ENCODE measurements at places on chromosomes 5 and 9.

DNA sequence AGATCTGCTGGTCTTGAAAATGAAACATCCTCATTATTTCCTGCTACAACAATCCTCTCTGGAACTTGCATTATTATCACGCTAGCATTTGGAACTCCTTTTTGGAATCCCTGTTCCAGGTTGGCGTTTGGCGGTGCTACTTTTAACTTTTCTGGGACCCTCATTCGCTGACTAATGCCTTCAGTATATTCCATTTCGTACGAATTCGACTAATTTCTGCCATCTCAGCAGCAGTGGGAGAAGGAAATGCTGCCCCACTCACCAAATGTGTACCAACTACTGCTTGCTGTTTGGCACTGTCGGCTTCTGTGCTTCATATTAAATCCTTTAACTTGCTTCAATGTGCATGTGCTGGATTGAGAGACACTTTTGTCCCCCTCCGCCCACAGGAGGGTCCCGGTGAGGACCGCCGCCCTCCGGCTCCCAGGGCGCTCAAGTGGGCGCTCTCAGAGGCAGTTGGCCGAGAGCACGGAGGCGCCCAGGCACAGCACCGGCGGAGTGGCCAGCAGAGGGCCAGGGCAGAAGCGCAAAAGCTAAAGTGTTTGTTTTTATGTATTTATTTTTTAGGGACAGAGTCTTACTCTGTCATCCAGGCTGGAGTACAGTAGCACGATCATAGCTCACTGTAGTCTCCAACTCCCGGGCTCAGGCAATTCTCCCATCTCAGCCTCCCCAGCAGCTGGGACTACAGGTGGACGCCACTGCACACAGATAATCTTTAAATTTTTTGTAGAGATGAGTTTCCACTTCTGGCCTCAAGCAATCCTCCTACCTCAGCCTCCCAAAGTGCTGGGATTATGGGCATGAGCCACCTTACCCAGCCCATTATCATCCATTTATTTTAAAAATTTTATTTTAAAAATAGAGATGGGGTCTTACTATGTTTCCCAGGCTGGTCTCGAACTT lies 11.9 kb downstream of the PDE6A start:
- no peak for DNase-seq

DNA sequence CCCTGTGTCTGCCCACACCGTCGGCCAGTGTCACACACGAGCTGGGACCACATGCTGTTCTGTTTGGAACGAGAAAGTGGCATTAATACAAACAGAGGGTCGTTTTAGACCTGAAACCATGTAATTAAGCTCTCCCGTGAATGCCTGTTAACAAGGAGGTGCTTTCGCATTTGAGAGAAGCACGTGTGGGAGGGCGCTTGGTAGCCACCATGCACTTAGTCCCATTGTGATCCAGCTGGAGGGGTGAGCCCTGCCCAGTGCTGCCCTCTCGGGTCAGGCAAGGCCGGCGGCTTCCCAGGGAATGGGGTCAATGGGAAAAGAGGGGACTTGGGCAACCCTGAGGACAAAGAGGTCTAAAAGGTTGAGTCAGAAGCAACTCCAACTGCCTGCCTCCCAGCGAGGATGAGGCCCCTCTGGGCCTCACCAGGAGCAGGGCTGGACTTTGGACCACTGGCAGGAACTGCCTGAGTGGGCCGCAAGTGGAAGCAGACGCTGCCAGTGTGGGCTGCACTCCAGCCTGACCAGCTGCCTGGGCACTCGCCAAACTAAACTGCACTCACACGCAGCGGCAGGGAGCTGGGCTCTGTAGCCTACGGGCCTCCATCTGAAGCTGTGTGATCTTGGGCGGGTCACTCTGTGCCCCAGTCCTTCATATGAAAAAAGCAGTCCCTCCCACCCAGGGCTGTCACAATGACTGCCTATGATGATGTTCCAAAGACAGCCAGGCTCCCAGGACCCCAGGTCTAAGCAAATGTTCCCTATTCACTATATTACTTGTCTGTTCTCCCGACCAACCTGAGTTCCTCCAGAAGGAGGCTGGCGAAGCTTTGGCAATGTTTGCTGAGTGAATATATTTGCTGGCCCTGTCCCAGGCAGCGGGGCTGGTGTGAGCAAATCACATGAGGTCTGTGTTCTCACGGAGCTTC lies 195.7 kb downstream of the CDK5RAP2 start:
- DNase-seq: no peak

DNA sequence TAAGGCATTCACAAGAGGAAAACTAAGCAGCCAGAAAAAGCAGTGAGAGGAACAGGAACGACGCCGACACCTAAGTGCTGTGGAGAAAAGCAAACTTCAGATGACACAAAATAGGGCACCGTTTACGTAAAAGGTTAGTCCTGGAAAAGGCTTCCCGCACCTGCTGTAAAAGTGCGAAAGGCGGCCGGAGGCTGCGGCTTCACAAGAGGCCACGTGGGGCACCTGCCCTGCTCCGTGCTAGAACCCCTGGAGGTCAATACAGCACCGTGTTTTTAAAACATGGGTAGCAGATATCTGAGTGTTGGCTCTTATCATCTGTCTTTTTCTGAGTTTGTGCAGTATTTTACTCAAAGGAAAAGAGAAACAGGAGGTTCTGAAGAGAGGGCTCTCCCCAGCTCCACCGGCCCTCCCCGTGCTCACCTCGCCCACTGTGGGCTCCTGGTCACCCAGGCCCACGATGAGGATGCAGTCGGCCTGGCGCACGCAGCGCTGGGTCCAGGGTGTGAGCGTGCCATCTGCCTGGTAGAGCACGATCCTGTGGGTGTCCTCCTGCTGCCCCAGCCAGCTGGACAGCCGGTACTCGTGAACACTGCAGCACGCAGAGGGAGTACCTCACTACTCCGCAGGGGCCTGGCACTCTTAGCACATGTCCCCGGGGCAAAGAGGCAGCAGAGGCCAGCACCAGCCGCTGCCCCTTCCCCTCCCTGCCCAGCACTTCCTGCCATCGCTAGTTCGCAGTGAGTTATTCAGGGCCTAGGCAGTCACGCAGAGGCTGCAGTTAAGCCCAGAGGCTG lies 21.0 kb upstream of the NSMF start:
- DNase-seq: no peak

DNA sequence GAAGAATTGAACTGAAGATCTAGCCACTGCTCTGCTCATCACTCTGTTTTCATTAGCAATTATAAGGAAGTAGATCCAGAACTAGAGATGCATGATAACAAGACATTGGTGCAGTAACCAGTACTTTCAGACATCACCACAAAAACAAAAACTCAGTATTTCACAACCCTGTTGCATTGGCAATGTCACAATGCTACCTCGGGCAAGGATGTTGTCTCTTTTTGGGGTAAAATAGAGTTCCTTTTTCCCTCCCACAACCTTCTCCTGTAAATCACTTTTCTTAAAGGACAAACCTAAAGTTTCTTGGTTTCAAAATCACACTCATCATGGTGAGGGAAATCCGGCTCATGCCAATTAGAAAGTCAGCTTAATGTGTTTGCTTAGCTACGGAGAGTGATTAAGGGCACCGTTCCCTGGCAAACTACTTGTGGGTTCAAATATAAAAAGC lies 420.1 kb upstream of the MEF2C start:
- DNase-seq: no peak

DNA sequence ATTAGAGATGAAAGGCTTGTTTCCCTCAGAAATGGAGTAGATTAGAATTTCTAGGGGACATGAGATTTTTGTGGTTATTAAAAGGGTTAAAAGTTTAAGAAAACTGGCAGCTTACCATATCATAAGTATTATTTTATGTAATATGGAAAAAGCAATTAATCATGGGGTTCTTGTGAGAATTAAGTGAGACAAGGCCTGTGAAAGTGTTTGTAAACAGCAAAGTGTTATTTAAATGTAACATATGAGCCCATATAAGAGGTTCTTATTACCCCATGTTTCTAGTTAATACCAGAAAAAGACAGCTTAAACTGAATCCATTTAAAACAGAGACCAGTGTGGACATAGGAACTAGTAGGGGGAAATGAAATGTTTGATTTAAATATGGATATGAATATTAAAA lies 241.1 kb upstream of the PIK3R1 start:
- DNase-seq: no peak

GRCh38 chr5:168159425-168159824 lies 132.0 kb upstream of the WWC1 start:
- DNase-seq: no peak

DNA sequence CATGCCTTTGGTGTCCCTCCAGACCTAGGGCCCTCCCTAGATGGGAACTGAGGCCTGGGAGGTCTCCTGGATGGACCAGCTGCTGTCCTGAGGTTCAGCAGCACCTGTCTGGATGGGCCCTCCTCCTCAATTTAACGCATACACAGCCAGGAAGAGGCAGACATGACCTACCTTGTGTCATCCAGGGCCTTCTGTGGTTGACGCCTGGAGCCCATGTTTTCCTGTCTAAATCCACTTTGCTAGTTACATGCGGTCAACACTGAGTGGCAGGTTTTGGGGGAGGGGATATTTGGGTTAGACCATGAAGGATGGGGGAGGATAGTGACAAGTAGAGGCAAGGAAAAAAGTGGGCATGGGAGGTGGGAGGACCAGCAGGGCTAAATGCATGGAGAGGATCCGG lies 3.1 kb upstream of the STC2 start:
- DNase-seq: no peak

DNA sequence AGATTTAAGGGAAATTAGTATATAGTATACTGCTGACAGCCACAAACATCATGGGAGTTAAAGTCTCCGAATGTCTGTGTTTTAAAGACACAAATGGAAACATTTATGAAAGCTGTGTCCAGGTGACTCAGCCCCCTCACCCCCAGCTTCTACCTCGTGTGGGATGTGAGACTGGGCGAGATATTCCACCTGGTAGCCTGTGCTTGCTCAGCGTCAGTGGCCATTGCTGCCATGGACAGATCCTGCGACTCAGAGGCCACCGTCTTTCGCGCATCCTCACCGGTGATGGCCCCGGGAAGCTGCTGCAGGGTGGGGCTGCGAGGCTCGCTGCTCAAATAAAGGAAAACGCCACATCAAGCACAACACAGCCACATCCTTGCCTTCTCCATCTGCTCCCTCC lies 31.2 kb upstream of the EXOC3 start:
- DNase-seq: no peak

- DNase-seq: no peak
Observed at GRCh38 chr5:1756481-1756880, 43.2 kb downstream of the MRPL36 start.

DNA sequence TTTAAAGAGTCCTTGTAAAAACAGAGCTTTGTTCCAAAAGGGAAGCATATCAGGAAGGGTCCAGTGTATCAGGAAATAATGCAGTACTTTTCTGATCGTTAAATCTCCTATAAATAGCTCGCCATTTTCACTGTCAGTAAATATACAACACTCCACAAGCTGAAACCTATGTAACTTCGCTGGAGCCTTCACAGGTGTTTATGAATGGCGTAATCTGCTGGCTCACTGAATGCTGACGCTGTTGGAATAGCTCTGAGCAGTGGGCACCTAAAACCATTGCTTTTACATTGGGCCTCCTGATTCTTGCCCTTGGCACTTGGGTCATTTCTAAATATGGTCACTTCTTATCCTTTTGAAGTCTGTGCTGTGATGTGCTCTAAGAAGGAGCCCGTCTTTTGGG lies 4.3 kb downstream of the SHC3 start:
- DNase-seq: no peak

GRCh38 chr9:16579872-16580432 lies 290.5 kb downstream of the BNC2 start:
- no peak for DNase-seq

- DNase-seq: no peak
Observed at GRCh38 chr5:67194166-67194565, 2.4 kb downstream of the CD180 start.

GRCh38 chr9:13899924-13900323 lies 414.0 kb downstream of the NFIB start:
- DNase-seq: no peak

DNA sequence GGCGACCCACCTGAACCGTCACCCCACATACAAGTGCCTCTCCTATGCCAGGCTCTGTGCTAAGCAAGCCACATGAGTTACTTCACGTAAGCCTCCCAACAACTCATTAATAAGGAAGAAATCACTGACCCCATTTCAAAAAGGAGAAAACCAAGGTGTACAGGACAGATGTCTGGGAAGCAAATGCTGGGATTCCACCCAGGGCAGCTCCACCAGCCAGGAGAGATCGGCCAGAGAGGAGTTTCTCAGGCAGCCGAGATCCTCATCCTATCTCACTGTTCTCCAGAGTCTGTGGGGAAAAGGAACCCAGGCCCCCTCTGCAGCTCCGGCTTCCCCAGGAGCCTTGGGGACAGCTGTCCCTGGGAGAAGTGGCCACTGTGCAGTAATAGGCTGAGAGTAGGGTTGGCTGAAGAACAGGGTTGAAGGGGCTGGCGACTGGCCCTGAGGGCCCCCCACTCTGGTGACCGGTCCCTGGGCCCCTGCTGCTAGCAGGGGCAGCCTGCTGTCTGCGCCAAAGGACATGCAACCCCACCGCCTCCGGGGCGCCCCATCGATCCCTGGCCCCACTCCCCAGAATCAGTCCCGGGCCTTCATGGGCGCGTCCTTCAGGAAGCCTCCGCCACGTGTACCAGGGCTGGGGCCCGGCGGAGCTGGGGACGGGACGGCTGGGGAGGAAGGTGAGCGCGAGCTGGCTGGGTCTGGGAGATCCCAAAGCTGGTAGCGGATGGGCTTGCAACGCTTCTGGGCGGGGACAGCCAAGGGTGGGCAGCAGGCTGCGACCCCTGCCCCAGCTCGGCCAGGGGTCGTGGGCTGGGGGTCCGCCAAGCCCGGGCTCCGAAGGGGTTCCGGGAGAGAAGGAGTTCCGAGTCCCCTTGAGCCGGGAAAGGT lies 44.1 kb upstream of the STXBP1 start:
- no peak for DNase-seq

DNA sequence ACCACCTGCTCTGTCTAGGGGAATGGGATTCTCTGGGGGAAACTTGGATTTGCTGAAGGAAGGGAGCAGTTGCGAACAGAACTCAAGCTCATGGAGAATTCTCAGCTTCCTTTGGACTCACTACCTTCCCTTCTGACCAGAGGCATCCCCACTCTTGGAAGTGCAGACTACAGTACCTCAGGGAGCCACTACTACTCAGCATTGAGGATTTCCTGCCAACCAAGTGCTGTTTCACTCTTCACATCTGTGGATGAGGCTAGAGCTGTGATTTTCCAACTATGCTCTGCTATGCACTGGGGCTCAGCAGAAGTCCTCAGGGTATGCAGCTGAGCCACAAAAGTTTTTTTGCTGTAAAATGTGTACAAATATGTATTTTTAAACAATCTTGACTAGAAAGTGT lies 43.9 kb downstream of the MACROH2A1 start:
- DNase-seq: no peak

All from stimulated activated CD4-positive, alpha-beta T cell treated with anti-CD3 and anti-CD28 coated beads, Interleukin-4, amount 100 ng/mL, for 4 hours (primary cell).